ENCODE measurements at places on chromosomes 7 and 10. TPM values are rescaled to one million over a fixed set of nuclear protein-coding genes. Genes with fewer than 3 reads are reported as not detected.
A peak's percentile ranks its signal among the peaks of the same experiment; 100 is the strongest.

DNA sequence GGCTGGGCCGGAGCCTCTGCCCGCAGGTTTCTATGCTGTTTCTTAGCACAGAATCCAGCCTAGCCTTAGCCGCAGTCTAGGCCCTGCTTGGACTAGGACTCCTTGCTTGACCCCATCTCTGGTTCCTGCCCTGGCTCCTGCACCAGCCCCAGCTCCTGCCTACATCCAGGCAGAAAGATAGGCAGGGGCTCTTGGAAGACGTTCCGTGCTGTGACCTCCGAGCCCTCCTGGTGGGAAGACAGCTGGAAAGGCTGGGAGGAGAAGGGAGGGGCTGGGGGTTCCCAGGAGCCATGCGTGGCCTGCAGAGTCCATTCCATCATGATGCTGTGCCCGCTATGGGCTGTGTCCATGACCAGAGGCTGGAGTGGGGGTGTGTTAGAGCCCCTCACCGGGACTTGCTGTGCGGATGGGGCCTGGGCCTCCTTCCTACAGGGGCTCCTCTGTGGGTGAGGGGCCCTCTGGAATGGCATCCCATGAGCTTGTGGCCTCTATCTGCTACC, 26.2 kb downstream of the RAMP3 start:
- H3K36me3 ChIP-seq = no peaks in the 10 kb centered on the region
- no peak overlapping the region for H3K4me3 ChIP-seq
- no peak overlapping the region for H3K27ac ChIP-seq
- DNase-seq = no peak
- no peaks in the 10 kb centered on the region for H3K4me1 ChIP-seq

DNA sequence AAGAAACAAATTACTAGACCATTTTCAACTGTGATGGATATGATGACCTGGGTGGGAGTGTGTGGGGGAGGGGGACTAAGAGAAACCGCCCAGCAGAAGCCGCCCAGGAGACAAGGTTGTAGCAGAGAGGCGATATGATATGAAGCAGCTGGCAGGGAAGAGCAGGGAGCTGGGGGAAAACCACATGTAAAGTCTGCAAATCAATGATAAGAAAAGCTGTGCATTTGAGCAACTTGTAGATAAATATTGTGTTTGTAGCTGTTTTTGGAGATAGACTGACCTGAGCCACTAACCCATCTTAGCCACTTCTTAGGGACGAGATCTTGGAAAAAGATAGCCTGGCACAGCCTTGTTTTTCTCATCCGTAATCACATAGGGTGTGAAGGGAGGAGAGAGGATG, 252.6 kb downstream of the SEC23IP start:
- H3K4me3 ChIP-seq = no peak overlapping the region
- H3K36me3 ChIP-seq = no peaks in the 10 kb centered on the region
- no peak overlapping the region for H3K27ac ChIP-seq

- H3K27ac ChIP-seq = peak overlapping the region; percentile 19
- H3K36me3 ChIP-seq = no peaks in the 10 kb centered on the region
- no peaks in the 10 kb centered on the region for H3K27me3 ChIP-seq
- H3K4me3 ChIP-seq = no peak overlapping the region
- peaks cover 19% of the 10 kb centered on the region for H3K4me1 ChIP-seq
Measured at GRCh38 chr10:29701306-29701705, 66.5 kb upstream of the SVIL start.

- no peaks in the 10 kb centered on the region for H3K36me3 ChIP-seq
- no peaks in the 10 kb centered on the region for H3K27me3 ChIP-seq
- H3K4me3 ChIP-seq = no peak overlapping the region
- no peaks in the 10 kb centered on the region for H3K4me1 ChIP-seq
- DNase-seq = no peak
Measured at GRCh38 chr10:62498271-62498670, 124.1 kb downstream of the ZNF365 start.

LEP gene
- 0.11 TPM for total RNA-seq

ITPRID1 gene
- not detected for total RNA-seq

CFTR gene
- total RNA-seq = not detected

SORCS3 gene
- not detected for total RNA-seq

NUTM2E gene
- not detected for total RNA-seq

C10orf143 gene
- 6.8 TPM for total RNA-seq

CFAP70 gene
- total RNA-seq = 9.9 TPM

RHEB gene
- total RNA-seq = 104 TPM

Data from thyroid gland (tissue), 4 donors.